ENCODE measurements at places on chromosomes 4 and X.
A peak's percentile ranks its signal among the peaks of the same experiment; 100 is the strongest.

- no peak for DNase-seq
These were observed 57.6 kb downstream of the RWDD4 start for GRCh38 chr4:183601381-183601780.

DNA sequence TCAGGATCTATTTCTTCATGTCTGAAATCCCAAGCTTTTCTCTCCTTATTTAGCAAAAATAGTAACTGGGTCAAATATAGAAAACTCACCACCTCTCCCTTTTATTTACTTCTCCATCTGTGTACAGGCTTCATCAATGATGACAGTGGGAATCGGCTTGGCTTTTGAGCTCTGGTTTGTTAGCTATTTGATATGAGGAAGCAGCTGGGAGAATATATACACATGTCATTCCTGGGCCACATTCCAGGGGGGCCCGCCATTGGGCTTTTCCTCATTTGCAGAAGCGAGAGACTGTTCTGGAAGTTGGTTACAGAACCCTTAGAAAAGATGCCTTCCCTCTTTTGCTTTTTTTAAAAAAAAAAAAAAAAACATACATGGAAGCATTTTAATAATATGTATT, 107.4 kb upstream of the F9 start:
- DNase-seq: no peak

DNA sequence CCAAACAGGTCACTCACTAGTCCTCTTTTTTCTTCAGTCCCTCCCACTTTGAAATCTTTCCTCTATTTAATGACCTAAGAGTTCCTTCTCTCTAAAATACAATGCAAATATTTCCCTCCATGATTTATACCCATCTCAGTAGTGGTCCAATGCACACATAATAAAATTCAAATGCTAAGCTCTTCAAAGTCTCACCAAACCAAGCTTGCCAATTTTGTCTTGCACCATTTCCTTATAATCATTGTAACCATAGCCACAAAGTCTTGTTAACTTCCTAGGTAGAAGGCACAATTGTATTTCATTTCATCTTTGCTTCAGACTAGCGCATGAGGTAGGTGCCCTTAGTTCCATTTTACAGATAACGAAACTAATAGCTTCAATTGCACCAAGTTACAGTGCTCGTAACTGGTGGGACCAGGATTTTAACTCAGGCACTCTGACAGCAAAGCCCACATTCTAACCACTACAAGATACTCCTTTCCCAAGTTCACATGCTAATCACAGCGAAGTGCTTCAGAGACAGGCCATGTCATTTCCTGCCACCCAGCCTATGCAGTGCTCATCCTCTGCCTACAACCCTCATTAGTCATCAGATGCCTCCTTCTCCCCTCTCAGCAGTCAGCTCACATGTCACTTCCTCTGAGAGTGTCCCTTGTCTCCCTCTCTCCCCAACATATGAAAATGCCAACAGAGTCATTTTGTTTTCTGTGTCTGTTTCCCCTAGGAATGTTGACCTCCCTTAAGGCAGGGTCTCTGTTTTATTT, 66.9 kb upstream of the PPARGC1A start:
- DNase-seq: no peak

- no peak for DNase-seq
These were observed 579.4 kb upstream of the ZFP42 start for GRCh38 chr4:187416216-187416615.

- DNase-seq: peak; percentile 63
These were observed 57.1 kb upstream of the ATXN3L start for GRCh38 chrX:13376857-13377549.

DNA sequence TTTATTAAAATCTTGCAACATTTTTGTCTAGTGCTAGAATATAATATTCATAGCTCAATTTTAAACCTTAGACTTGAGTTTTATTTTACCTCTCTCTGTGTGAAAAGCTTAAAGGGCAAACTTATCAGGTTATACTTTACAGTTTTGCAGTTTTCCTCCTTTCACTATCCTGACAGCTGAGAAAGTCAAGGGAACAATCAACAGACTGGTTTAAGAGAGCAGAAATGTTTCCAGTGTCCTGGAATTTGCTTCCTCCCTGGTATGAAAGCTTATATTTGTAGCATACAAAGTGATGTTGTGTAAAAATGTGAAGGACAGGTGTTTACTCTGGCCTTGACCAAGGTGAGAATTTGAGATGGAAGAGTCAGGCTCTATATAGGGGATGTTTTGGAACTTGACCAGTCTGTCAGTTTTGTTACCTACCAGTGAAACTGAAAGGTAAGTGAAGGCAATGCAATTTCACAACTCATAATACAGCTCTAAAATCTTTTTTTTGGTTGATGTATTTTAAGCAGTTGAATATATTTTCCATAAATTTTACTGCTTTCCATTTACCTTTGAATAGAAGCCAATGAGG, 64.6 kb downstream of the FHIP1A start:
- DNase-seq: no peak

GRCh38 chr4:55396308-55397125, 760 bp downstream of the TMEM165 start:
- no peak for DNase-seq

DNA sequence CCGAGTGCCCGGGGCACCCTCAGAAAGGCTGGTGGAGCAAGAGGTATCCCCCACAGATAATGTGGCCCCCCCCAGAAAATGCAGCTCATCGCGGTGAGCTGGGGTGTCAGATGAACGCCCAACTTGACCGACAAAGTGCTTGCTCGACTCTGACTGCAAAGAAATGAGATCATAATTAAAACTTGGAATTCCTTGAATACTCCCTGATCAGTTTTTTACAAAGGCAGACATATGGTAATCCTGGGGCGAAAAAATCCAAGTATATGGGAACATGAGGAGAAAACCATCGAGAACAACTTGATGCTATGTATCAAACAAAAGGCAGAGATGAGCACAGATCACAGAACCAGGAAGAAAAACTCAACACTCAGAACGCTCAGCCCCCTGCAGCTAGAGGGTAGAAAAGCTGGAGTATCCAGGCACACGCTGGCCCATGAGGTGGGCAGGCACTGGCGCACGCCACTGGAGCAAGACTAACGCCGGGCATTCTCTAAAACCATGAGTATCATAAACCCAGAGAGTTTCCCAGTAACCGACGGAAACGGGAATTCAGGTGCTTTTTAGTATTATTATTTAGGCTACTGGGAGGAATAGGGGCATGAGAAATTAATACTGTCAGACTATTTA, 127.3 kb downstream of the AFAP1 start:
- DNase-seq: no peak

GRCh38 chr4:94762326-94762725, 4.6 kb downstream of the BMPR1B start:
- DNase-seq: no peak

GRCh38 chr4:1984406-1985191, 24.2 kb downstream of the NELFA start:
- DNase-seq: no peak

DNA sequence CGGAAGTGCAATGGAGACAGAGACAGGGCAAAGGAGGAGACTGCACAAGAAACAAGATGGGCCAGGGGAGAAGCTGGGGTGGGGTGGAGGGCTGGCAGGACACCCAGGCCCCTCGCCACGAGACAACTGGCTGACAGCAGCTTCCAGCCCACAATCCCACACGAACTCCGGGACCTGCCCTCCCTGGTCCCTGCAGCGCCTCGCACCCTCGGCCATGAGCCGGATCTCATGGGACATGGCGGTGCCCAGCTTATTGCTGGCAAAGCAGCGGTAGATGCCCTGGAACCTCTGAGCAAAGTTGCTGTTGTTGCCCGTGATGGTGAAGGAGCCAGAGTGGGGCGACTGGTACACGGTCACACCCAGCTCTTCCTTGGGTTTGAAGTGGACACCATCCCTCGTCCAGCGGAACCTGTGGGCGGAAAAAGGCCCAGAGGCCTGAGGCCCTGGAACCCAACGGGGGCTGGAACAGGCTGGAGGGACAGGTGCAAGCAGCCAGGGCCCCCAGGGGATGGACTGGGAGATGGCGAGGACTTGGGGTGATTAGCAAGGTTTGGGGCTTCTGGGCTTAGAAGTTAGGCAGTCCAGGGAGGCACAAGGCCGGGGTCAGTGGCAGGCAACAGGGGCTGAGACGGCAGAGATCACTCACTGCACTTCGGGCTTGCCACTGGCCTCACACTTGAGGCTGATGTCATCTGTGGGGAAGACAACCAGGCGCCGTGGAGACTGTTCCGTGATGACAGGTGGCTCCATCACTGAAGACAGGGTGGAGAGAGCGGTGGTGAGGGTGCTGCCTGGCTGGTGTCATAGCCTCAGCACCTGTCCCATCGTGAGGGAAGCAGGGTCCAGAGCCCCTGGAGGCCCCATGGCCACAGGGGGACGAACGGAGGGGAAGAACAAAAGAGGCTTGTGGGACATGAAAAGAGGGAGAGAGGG, 13.8 kb downstream of the L1CAM start:
- DNase-seq: no peak

GRCh38 chrX:71164071-71164470, 19.4 kb downstream of the NLGN3 start:
- no peak for DNase-seq
